ENCODE measurements at places on chromosomes 4 and X.

GRCh38 chrX:135557344-135557743, 36.9 kb downstream of the INTS6L start:
- DNase-seq: no peak

DNA sequence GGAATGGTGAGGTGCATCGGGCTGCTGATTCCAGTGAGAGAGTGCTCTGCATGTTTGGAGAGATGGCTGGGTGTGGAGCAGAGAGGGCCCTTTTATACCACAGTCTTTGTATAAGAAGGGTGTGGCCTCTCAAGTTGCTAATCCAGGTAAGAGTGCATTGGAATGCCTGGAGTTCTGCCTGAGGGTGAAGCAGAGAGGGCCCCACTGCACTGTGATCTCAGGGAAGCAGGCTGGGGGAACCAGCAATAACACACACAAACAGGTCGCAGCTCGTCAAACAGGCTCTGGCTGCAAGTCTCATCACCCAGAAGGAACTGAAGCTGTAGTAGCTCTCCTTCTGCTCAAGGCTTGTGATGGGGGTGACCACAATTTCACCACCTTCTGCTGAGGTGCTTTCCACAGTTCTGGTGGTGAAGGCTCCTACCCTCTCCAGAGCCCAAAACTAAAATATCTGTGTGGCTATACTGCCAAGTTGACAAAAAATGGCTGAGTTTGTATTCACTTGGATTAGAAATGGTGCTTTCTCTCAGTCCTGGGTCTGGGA, 687.4 kb upstream of the HS3ST1 start:
- DNase-seq: no peak

GRCh38 chr4:168787801-168788595, 222.1 kb downstream of the CBR4 start:
- no peak for DNase-seq

GRCh38 chr4:181119186-181119585, 1124.0 kb upstream of the TENM3 start:
- no peak for DNase-seq

- DNase-seq: no peak
These were observed 69.0 kb downstream of the MRPL1 start for GRCh38 chr4:77931452-77932135.

DNA sequence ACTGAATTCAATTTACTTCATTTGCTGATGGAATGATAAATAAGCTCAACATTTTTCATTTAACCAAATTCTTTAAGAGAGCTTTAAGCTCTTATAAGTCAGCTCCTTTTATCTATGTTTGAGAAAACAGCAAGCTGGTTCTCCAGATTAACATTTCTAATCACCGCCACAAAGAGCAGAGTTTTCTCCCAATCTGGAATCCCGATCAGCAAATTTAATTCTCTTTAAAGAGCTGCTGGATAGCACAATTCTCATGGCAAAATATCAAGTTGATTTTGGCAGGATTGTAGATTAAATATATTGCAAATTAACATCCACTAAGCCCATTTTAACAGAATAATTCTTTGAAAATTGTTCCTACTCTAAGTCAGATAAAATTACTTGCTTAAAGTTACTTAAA, 48.8 kb downstream of the RPS6KA3 start:
- no peak for DNase-seq

DNA sequence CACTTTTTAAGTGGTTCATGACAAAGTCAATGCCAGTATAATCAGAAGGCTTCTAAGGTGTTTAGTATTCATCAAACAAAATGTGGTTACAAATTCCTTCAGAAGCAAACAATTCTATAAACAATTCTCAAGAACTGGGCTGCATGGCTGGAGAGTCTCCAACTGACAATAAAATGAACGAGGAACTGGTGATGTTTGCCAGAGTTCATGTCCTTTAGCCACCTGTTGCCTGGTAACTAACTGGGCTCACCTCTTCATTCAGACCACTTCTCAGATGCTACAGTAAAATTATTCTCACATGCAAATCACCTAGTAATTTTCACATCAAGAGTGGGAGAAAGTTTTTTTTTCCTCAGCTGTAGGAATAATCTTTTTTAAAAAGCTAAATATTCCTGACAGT, 53.3 kb downstream of the CAMK2D start:
- no peak for DNase-seq

- no peak for DNase-seq
These were observed 25.2 kb downstream of the PPP1R2C start for GRCh38 chrX:42752730-42753129.

DNA sequence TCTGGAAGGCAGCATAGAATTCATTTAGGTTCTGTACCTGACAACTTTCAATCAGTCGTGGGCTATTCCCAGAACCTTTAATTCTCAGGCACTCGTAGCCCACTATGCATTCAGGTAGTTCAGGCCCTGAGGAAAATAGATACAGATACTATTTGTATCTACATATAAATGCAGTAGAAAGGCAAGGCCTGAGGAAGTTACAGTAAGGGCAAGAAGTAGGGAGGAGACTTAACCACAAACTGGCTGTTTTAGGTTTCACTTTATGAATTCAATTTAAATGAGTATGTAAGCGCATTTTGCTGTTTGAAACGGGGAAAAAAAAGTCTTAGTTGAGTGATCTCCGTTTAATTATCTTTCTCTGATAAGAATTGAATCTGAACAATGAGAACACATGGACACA, 529.4 kb upstream of the ATOH1 start:
- no peak for DNase-seq

GRCh38 chrX:10797466-10797865, 177.1 kb upstream of the MID1 start:
- DNase-seq: no peak

- no peak for DNase-seq
These were observed 11.8 kb upstream of the CLDN24 start for GRCh38 chr4:183333983-183334382.

GRCh38 chrX:19689170-19689779, 174.0 kb upstream of the MAP3K15 start:
- no peak for DNase-seq

- no peak for DNase-seq
These were observed 208.5 kb downstream of the CAMK2D start for GRCh38 chr4:113553082-113553481.

- DNase-seq: no peak
These were observed 54.1 kb upstream of the GABRE start for GRCh38 chrX:152028579-152028978.

GRCh38 chr4:145887241-145887991, 51.2 kb downstream of the ZNF827 start:
- no peak for DNase-seq

GRCh38 chrX:66676413-66676812, 37.5 kb upstream of the EDA2R start:
- DNase-seq: no peak

GRCh38 chr4:76125816-76126215, 22.4 kb downstream of the NUP54 start:
- DNase-seq: no peak

GRCh38 chrX:63764946-63765345, 20.1 kb downstream of the ARHGEF9 start:
- DNase-seq: no peak

GRCh38 chr4:6502147-6502546, 29.7 kb upstream of the PPP2R2C start:
- DNase-seq: no peak

GRCh38 chrX:97332963-97333362, 449.3 kb downstream of the RPA4 start:
- no peak for DNase-seq

- no peak for DNase-seq
These were observed 55.2 kb upstream of the HGFAC start for GRCh38 chr4:3386526-3386925.

GRCh38 chr4:176592976-176593670, 199.6 kb downstream of the VEGFC start:
- DNase-seq: no peak

DNA sequence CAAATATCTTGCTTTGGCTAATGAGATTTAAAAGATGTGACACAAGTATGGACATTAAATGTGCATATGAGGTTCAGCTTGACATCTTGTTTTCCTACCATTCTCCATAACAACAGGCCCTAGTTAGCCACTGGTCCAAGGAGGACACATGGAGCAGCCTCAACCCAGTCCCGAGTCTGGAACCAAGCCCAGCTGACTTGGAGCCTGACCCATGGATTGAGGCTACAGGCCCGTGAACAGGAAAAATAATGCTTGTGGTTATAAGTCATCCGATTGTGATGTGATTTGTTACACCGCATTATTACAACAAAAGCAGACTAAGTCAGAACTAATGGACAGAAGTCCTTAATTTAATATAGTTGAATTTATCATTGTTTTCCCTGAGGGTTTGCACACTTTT, 123.2 kb upstream of the BANK1 start:
- DNase-seq: no peak

DNA sequence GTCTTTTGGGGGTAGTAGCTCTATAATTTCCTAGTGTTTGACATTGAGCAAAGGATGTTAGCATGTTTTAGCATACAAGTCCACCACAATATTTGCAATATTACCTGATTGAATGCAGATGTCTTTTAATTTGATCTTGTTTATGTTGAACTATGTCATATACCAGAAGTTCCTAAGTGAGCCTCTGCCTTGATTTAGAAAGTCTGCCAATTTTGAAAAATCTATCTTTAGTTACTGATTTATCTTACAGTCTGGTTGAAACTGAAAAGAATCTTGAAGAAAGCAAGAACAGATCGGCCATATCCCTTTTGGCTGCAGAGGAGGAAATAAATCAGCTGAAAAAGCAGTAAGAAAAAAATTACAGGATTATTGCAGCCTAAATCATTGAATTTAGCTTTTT, 18.5 kb downstream of the SPATA18 start:
- no peak for DNase-seq

- no peak for DNase-seq
These were observed 620.2 kb upstream of the INTU start for GRCh38 chr4:127012549-127012948.

DNA sequence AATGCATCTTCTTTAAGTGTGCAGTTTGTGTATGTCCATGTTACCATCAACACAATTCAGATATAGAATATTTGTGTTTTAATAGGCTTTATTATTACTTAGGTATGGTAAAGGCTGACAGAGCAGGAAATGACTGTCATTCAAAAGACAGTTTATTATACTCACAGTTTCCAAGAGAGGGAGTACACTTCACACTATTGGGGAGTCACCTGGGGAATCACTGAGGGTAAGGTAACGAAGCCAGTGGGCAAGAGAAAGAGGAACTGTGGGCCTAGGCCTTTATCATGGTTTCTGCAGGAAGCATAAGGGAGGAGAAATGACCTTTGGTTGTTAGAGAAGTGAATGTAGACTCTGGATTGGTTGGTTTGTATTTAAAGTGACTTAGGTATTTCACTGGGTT, 235.1 kb upstream of the HCCS start:
- DNase-seq: no peak

- DNase-seq: no peak
These were observed 26.9 kb downstream of the GK2 start for GRCh38 chr4:79381161-79381560.

GRCh38 chr4:2785613-2786012, 7.3 kb upstream of the SH3BP2 start:
- no peak for DNase-seq

DNA sequence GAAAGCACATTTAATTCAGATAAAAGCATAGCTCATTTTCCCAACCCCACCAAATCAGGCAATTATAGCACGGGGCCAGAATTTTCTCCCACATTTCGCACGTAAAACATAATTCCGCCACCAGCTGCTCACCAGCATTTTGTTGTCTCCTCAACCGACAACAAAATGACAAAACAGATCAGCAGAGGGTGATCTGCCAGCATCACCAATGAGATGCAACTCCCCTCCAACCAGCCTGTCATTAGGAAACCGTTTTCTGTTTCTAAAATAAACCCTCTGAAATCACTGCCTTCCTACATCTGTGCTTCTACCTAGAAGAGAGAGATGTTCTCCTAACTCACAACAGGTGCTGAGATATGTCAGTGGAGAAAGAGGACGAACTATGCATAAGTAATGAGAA, 654.8 kb upstream of the CPEB2 start:
- no peak for DNase-seq

- no peak for DNase-seq
These were observed 220.7 kb downstream of the TACR3 start for GRCh38 chr4:103499094-103499493.

- DNase-seq: no peak
These were observed 23.5 kb upstream of the SYNPO2 start for GRCh38 chr4:118865091-118865708.

DNA sequence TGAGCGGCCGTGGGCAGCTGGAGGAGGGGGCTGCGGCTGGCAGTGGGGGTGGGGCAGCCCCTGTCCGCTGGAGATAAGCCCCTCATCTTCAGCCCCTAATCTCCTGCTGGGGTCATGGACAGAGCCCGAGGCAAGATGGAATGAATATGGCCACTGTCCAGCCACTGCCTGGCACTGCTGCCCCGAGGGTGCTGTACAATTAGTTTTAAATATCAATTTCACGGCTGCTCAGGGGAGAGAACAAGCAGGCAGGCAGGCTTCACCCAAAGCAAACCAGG, 64.1 kb upstream of the NKX1-1 start:
- DNase-seq: no peak

DNA sequence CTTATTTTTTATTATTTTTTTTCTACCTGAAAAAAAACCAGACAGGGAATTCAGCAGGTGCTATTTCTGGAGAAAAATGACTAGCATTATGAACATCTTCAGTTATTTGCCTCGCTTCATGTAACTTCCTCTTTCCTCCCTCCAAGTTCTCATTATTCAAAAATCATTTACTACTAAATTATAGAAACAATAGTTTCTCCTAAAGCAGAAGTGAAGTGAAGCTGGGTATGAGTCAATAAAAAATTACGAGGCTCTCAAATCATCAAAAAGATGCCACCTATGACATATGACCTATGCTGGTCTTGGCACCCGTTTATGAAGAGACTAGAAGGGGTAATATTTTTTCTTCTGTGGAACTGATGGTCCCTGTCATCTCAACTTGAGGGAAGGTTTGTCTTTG, 145.0 kb upstream of the AADAT start:
- DNase-seq: no peak

DNA sequence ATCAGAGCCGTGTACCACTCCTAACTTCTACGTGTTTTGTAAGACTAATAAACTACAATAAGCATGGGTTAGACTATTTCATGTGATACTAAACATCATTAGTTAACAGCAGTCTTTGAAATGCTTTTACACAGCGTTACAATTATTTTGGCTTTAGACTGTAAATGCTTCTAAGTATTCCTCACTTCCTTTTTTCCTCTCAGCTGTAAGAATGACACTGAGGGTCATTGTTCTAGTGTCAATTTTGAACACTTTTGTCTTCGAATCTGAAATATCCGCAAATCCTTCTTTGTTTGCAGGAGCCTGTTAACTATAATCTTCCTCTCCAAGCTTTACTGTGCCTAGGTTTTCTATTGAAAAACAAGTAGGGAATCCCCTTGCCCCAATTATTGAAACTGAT, 1.5 kb downstream of the ABCE1 start:
- no peak for DNase-seq

Measured in hippocampal formation (tissue), 2 donors.